ENCODE measurements at places on chromosomes 4 and X.

DNA sequence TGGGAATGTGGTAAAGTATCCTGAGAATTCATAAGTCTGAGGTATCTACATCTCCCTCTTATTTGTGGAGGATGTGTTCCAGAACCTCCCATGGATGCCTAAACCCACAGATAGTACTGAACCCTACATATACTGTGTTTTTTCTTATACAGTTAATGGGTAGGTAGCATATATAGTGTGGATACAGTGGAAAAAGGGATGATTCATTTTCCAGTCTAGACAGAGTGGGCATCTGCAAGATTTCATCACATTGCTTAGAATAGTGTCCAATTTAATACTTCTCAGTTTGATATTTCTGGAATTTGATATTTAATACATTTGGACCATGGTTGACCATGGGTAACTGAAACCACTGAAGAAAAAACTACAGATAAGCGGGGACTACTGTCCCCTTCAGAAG is 155.0 kb upstream of the ANKRD50 start:
- DNase-seq = no peak

GRCh38 chr4:170229006-170229405 is 139.2 kb upstream of the AADAT start:
- DNase-seq = no peak

DNA sequence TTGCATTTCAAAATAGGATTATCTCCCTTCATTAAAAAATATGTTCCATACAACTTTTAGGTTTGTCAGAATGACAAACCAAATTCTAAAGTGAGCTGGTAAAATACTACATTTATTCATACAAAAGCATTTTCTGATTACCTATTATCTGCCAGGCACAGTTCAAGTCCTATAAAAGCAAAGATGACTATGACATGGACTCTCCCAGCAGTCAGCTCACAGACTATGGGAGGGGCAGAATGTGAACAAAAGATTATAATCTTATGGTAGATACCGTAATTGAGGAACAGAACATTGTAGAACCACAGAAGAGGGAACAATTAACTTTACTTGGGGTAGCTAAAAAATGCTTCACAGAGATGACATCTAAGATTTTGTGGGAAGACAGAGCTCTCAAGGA is 12.4 kb downstream of the PAQR3 start:
- DNase-seq = no peak

GRCh38 chr4:86977621-86978184 is 42.9 kb downstream of the AFF1 start:
- DNase-seq = peak; percentile 10

- no peak for DNase-seq
These were observed 7.5 kb downstream of the AMER1 start for GRCh38 chrX:64198036-64198435.

DNA sequence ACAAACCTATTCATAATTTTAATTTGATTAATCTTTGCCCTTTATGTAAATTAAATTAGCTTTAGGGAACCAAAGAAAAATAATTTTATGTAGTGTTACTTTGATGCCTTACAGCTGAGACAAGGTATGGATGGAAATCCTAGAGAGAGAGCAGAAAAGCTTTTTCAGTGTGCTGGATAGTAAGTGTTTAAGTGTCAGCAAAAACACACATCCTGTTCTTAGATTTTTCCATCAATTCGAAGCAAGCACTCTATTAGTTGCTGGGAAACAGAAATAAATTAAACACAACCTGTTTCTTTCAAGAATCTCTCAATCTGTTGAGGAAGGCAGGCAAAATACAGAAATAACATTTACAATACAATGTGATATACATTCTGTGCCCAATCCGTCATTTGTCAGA is 327.8 kb downstream of the GALNTL6 start:
- no peak for DNase-seq

GRCh38 chrX:29295987-29296680 is 708.9 kb downstream of the IL1RAPL1 start:
- DNase-seq = no peak

DNA sequence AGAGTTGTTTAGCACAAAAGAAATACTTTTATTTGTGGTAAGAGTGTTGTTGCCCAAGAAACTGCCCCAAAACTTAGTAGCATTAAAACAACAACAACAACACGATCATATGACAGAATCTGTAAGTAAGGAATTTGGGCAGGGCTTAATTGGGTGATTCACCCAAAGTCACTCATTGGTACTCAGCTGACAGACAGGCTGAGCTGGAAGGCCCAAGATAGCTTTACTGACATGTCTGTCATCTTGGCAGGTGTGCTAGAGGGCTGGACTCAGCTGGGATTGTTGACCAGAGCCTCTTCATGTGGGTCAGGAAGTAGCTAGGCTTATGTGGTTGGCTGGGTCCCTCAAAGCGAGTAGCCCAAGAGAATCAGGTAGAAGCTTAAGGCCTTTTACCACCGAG is 52.3 kb downstream of the KIAA0232 start:
- DNase-seq = no peak

DNA sequence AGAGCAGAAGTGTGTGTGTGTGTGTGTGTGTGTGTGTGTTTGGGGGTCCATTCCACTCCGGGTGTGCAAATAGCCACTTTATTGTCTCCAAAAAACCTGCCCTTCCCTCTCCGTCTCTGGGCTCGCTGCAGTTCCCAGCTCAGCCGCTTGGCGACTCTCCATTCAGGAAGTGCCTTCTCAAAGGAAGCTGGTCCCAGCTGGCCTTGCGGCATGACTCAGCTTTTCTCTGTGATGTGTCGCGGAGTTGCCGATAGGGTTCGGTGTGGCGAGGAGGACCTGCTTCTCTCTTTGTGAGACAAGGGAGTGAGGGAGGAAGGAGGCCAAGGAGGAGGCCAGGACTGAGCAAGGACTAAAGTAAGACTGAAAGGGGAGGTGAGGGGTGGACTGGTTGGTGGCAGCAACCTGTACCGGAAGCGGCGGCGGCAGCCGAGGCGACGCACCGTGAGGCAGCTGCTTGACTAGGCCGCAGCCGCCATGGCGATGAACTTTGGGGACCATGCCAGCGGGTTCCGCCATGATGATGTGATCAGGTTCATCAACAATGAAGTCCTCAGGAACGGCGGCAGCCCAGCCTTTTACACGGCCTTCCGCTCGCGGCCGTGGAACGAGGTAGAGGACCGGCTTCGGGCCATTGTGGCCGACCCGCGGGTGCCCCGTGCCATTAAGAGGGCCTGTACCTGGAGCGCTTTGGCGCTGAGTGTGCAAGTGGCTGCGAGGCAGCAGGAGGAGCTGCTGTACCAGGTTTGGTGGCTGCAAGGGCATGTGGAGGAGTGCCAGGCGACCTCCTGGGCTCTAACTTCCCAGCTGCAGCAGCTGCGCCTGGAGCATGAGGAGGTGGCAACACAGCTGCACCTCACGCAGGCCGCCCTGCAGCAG is at the start of gene TEX13C:
Gene TEX13C, plus strand, starts transcription at position 226 of the 876 bp plus-strand sequence. Its CDS starts 249 bp downstream, at position 475.
- DNase-seq = no peak

GRCh38 chrX:10048707-10049106 is 81.5 kb downstream of the CLDN34 start:
- no peak for DNase-seq

DNA sequence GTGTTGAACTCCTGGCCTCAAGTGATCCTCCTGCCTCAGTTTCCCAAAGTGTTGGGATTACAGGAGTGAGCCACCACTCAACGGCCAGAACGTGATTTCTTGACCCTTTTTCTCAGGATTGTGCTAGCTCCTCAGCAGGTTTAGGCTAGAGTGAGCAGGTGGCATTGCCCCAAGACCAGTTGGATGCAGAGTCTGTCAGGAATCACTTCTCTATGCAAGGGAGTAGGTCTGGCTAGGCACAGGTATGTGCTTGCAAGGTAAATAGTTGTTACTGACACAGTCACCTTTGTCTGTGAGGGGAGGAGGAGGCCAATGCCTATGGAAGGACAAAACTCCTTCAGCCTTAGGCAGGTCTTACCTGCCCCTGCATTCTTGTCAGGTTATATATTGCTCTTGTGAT is 24.2 kb downstream of the SLC25A5 start:
- no peak for DNase-seq

GRCh38 chr4:10100734-10101216 is 15.8 kb downstream of the WDR1 start:
- no peak for DNase-seq

- DNase-seq = no peak
These were observed 6.2 kb upstream of the CTBP1 start for GRCh38 chr4:1255151-1255550.

DNA sequence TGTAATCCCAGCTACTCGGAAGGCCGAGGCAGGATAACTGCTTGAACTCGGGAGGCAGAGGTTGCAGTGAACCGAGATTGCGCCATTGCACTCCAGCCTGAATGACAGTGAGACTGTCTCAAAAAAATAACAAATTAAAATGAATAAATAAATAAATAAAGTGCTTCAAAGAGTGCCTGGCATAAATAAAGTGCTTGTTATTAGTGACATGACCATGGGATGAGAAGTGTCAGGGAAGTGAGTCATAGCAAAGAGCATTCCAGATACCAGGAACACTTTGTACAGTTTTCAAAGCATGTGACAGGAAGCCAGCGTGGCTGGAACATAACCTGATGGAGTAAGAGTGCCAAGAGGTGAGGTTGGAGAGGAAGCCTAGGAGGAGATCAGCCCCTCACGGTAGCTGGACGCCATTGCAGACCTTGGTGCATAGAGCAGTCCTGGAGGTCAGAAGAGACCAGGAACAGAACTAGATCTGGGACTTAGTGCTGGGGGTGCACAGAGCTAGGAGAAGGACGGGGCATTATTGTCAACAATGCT is 6.0 kb upstream of the WDR13 start:
- DNase-seq = no peak

- peak; percentile 1 for DNase-seq
These were observed 61.0 kb upstream of the FTHL17 start for GRCh38 chrX:31132821-31133241.

DNA sequence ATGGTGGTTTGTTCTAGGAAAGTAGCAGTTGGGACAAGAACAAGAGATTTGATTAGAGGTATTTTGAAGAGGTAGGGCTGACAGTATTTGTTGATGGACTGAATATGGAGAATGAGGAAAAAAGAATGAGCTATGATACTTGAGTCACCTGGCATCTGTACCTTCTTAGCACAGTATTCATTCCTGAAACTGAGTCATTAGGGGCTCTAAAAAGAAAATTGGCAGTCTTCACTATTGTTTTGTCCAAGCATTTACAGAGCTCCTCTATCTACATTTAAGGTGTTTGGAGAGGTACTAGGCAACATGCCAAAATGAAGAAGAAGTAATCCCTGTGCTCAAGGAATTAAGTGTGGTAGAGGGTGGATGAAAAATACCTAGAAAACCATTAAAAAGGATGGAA is 165.8 kb downstream of the SHROOM4 start:
- no peak for DNase-seq

- no peak for DNase-seq
These were observed 372.9 kb upstream of the TENM3 start for GRCh38 chr4:181870326-181870725.

DNA sequence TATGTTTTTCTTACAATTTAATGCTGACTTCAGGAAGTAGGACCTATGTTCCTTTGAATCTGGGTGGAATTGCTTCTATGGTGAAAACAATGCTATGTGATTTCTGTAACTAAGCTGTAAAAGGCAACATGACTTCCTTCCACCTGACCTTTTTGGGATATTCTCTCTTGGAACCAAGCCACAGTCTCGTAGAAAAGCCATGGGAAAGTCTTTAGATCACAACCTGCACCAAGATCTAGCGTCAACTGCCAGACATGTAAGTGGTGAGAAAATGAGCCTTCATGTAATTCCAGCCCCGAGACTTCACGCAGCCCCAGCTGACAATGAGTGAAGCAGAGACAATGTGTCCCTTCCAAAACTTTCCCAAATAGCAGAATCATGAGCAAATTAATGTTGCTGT is 297.0 kb upstream of the DCAF8L1 start:
- no peak for DNase-seq

DNA sequence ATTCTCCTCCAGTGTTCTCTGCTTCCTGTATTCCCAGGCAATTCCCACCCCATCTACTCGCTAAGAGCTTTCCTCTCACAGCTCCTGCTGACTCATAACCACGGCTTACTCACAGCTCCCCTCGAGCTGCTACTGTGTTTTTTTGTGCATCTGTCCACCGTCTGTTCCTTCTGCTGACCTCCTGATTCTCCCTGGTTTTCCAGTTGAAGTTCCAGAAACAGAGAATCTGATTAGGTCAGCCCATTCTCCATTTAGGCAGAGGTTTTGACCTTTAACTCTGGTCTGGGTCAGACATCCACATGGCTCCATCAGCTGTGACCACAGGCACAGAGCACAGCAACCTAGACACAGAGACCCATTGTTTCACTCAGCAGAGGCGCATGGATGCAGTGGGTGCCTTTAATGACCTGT is 5.5 kb upstream of the SMIM20 start:
- no peak for DNase-seq

- no peak for DNase-seq
These were observed 40.9 kb upstream of the VEGFC start for GRCh38 chr4:176833400-176834175.

- no peak for DNase-seq
These were observed 82.6 kb downstream of the MTMR1 start for GRCh38 chrX:150775569-150776350.

DNA sequence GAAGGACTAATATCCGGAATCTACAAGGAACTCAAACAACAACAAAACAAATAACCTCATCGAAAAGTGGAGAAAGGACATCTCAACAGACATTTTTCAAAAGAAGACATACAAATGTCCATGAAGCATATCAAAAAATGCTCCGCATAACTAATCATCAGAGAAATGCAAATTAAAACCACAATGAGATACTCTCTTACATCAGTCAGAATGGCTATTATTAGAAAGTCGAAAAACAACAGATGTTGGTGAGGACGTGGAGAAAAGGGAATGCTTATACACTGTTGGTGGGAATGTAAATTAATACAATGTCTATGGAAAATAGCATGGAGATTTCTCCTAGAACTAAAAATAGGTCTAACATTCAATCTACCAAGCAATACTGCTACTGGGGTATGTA is 51.1 kb upstream of the MYOZ2 start:
- DNase-seq = no peak

DNA sequence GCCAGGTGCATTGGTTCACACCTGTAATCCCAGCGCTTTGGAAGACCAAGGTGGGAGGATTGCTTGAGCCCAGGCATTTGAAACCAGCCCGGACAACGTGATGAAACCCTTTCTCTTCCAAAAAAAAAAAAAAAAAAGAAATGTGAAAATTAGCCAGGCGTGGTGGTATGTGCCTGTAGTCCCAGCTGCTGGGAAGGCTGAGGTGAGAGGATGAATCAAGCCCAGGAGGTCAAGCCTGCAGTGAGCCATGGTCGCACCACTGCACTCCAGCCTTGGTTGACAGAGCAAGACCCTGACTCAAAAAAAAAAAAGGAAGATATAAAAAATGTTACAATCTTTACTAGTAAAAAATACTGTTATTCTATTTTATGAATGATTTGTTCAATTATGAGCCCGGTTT is 5.9 kb downstream of the FAM199X start:
- DNase-seq = no peak

DNA sequence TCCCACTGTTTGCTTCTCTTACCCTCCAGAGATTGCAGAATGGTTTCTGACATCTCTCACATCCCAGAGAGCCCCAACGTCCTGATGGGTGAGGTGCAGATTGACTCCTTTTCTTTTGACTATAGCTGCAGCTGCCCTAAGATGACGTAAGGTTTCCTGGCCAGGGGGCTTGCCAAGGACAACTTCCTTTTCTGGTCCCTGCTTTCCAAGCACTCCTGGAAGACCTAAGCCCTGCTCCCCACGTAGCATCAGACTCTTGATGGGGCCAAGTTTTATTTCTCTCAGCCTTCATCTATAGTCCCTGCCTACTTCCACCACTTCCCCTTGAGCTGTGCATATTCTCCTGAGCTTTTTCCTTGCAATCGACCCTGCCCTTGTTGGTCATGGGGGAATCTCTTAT is 497.7 kb downstream of the IDS start:
- DNase-seq = no peak

Data from NCI-H774 (cell line).